ENCODE measurements at places on chromosomes 1 and 21.

GRCh38 chr1:226625832-226626576, 77.4 kb downstream of the STUM start:
- no peak for DNase-seq

DNA sequence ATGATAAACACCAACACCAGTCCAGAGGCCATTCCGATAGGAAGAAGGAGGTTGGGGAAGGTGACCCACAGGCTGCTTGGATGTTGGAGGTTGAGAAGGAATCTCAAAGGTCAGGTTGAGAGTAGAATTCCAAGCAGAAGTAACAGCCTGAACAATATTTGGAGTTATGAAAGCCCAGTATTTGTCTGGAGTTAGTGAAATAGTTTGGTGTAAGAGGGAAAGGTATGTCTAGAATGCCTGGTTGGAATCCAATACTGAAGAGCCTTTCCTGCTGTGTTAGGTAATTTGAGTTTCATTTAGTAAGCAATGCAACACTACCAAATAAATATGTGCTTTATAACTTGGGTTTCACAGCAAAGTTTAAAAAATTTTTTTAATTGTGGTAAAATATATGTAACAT, 70.5 kb upstream of the MCOLN3 start:
- DNase-seq = no peak

- no peak for DNase-seq
Measured at GRCh38 chr1:5951846-5952410, 40.3 kb downstream of the NPHP4 start.

DNA sequence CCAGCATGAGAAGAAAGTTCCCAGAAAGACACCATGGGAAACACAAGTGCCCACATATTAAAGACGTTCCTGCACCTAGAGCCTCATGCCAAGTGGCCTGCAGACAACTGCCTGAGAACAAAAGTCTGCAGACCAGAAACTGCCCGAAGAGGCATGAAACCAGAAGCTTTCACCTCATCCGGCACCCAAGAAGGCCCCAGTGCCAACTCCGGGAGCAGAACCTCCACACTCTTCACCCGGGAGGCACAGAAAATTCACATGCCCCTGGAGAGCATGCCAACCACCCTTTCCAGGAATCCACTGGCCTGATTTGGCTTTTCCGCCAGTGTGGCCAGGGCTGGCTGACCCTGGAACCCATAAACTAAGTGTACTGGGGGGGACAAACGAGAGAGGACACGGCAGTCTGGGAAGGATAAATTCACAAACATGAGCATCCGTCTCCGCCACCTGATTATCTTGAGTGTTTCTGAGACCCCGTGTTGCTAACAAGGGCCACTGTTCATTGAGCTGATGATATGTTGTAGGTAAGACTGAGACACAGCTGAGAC, 6.8 kb downstream of the TFF2 start:
- DNase-seq = no peak

GRCh38 chr1:78759881-78760280, 110.2 kb downstream of the IFI44 start:
- no peak for DNase-seq

DNA sequence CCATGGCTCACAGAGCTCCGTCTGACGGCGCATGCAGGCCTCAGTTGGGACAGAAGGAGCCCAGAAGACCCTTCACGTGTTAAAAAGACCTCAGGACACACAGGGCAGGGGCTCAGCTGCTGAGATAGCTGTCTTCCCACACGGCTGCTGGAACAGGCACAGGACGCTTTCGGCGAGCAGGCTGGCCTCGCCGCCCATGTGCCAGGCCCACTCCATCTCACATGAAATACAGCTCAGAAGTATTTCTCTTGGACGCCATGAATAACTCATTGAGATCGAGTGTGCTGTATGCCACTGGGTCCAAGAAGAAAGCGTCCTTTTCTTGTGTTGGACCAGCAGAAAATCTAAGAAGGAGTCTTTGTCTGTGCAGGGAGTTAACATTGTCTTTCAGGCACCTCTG, 69.6 kb downstream of the SIM2 start:
- no peak for DNase-seq

GRCh38 chr1:17375651-17376050, 3.7 kb downstream of the PADI6 start:
- no peak for DNase-seq

DNA sequence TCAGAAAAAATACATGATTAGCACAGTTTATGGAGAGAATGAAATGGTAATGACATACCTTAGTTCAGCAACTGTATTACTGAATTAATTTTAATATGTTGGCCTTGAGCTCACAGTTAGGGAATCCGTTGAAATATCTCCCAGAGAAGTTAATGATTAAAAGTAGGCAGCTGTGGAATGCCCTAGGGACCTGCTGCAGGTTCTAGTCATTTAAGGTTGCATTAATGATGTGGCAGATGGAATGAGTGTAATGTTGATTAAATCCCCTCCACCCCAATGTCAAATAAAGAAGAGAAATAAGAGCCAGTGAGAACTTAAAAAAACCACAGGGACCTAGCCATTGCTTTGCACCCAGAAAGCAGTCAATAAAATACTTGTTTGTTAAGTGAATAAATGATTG, 40.3 kb upstream of the TRIM45 start:
- DNase-seq = no peak

GRCh38 chr1:115121793-115122192, 32.5 kb upstream of the TSPAN2 start:
- no peak for DNase-seq

DNA sequence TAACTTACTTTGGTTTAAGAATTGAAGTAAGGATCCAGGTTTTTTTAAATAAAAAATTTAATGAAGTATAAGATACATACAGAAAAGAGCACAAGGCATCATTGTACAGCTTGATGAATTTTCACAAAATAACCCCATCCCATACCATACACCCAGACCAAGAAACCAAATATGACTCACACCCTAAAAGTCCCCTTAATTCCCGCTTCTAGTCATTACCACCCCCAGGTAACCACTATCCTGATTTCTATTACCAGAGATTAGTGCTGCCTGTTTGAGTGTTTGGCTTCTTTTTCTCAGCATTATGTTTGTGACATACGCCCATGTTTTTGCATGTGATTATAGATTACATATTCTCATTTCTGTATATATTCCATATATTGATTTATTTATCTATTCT, 98.5 kb upstream of the HIVEP3 start:
- no peak for DNase-seq

DNA sequence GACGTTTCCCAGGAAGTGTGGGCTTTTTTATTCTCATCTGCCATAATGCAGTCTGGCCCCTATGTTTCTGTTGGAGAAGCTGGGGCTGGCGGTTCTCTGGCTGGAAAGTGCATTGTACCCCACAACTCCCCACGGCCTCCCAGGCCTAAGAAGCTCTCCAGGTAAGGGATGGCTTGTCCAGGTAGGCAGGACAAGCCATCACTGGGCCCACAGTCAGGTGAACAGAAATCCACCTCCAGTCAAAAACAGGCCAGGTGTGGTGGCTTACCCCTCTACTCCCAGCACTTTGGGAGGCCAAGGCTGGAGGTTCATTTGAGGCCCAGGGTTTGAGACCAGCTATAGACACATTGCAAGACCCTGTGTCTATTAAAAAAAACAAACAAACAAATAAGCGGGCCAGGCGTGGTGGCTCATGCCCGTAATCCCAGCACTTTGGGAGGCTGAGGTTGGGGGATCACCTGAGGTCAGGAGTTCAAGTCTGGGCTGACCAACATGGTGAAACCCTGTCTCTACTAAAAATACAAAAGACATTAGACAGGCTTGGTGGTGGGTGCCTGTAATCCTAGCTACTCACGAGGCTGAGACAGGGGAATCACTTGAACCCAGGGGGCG, 3.1 kb upstream of the WNT9A start:
- no peak for DNase-seq

- DNase-seq = no peak
Measured at GRCh38 chr1:28172713-28173150, 3.8 kb downstream of the PTAFR start.

DNA sequence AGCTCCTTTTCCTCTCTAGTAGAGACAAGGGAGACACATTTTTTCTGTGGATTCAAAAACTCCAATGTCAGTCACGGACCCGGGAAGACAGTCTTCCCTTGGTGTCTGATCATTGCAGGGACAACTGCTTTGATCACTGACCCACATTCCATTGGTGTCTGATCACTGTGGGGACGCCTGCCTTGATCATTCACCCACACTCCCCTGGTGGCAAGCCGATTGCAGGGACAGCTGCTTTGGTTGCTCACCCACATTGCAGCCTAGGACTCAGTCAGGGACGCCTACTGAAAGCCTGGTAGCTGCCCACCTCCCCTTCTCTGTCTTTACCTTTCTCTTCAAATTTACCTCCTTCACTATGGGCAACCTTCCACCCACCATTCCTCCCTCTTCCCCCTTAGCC, 206.6 kb upstream of the DUSP10 start:
- no peak for DNase-seq

- DNase-seq = peak; percentile 57
Measured at GRCh38 chr1:245121523-245121922, 33.3 kb upstream of the KIF26B start.

DNA sequence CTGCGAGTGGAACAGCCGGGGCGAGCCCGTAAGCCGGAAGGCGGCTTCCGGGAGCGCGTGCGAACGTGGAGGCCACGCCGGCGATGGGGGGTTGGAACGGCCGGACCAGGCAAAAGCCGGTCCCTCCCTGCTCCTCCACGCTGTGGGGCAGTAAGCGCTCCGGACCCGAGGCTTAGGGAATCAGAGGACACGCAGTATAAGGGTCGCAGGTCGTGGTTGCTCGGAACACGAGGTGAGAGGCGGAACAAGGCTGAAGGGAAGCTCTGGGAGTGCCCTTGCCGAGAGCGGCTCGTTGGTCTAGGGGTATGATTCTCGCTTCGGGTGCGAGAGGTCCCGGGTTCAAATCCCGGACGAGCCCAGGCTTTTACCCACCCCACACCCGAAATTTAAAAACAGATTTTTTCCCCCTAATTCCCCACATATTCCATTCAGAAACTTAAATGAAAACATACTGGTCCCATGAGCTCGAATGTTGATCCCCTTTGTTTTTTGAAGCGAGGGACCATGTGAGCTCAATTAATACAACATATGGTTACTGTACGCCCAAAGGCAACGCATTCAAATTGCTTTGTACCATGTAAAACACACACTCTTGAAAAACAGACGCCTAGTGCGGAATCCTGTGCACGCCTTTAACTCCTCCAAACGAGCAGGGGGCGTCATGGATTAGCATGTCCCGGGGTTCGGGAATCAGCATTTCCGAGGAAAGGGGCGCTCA, 7.2 kb upstream of the MPZL1 start:
- DNase-seq = peak; percentile 65

GRCh38 chr1:58881471-58881994, 97.7 kb upstream of the JUN start:
- no peak for DNase-seq

DNA sequence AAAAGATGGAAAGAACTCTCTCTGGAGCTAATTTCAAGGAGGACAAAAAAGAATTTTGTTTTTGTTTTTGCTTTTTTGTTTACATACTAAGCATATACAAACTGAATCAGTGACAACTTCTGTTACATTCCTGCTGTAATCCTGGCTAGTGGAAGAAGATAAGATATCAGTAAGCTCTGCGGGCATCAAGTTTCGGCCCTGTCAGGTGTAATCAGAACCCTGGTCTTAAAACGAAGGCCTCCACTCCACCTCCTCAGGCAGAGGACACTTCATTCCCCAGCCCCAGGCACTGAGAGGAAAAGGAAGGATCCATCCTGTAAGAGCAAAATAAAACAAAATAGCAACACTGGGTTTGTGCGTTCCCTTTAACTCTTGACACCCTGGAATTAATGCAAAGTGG, 88.9 kb upstream of the ARHGAP29 start:
- peak; percentile 60 for DNase-seq

Data from iPS-NIHi11 (cell line).